ENCODE measurements at places on chromosomes 5 and 9.

GRCh38 chr5:88667496-88668201 lies 215.3 kb downstream of the MEF2C start:
- no peak for DNase-seq

DNA sequence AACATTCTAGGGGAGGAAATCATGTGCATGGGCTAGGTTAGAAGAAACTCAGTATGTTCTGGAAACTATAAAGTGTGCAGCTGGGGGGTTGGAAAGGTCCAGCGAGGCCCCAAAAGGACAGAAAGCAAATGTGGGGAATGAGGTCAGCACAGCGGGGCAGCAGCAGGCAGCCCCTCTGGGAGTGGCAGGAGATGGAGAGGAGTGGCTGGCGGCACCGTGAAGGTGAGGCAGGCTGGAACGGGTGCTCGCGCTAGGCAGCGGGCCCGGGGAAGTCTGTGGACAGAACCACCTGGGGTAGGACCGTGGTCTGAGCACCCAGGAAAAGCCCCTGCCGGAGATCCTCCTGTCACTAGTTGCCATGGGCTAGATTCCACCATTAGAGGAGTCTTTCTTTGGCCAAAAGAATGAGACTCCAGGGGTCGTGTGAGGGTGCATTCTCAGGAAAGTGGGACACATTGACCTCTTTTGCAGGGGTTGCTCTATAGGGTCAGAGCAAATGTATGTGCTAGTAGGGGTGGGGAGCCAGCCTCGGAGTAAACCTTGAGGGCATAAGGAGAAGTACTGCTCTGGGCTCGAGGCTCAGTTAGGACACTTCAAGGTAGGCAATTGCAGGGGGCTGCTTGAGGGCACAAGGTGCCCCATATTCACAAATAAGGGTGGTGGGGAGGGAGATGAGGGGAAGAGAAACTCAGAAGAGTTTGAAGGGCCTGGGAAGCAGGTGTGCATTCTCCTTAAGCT lies 61.2 kb downstream of the IL6ST start:
- no peak for DNase-seq

GRCh38 chr5:73912821-73913271 lies 286.9 kb downstream of the ARHGEF28 start:
- DNase-seq = no peak

GRCh38 chr5:1135696-1136525 lies 24.0 kb upstream of the SLC12A7 start:
- DNase-seq = no peak

GRCh38 chr9:92036756-92037155 lies 78.5 kb downstream of the SPTLC1 start:
- DNase-seq = no peak

- DNase-seq = no peak
Measured at GRCh38 chr9:81599837-81600236, 89.5 kb downstream of the TLE1 start.

DNA sequence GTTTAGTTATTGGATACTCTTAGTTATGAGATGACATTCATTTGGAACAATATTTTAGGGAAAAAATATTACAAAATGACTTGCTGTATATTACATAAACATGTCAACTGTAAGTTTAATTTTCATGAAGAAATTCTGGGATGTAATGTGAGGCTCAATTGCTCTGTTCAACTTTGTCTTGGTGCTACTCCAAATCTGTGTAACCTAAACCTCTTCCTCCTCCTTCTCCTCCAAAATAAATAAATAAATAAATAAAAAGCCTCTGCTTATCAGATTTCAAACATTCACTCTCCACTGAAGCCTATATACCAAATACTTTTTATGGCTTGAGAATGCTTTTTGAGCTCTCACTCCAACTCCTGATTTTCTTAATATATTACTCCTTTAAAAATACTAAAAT lies 27.7 kb downstream of the ACTBL2 start:
- DNase-seq = no peak

DNA sequence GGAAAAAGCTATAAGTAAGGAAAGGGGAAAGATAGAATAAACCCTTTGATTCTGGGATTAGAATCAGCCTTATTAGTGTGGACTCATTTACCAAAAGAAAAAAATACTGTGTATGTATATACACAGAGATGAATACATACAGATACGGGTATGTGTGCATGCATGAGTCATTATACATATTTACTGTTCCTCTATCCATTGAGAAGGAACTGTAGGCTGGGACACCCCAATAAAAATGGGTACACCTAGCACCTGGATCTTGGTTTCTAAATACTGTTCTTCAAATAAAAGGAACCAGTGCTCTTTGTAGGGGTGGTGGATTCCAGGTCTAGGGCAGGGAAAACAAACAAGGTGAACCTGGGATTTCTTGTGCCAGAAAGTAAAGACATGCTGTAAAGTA lies 48.3 kb downstream of the WHRN start:
- no peak for DNase-seq

DNA sequence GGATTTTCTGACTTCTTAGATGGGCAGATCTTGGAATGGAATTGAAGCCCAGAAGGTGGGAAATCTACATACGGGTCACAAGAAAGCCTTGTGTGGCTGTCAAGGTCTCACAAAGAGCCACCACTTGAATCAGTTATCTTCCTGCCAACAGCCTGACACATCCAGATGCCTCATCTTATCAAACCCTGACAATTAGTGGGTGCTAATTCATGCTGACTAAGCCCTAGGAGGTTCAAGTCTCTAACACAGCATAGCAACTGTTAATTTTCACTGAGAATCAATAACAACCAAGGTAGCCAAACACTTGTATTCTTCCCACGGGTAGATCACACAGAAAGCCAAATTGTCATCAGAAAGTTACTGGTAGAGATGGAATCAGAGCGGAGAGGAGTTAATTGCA lies 222.2 kb downstream of the TMEM167A start:
- no peak for DNase-seq

DNA sequence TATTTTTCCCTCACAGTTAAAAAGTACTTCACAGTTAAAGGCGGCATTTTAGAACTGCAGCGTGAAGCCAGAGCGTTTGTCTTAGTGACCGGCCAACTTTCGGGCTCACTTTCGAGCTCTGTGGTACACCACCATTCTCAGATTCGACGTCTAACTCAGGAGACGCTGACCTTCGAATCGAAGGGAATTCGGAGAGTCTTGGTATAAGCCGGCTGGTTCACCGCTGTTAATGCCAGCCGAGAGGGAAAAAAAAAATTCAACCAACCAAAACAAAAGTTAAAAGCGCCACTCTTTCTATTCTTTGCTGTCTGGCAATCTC lies 544 bp upstream of the SNX24 start:
- DNase-seq = no peak

DNA sequence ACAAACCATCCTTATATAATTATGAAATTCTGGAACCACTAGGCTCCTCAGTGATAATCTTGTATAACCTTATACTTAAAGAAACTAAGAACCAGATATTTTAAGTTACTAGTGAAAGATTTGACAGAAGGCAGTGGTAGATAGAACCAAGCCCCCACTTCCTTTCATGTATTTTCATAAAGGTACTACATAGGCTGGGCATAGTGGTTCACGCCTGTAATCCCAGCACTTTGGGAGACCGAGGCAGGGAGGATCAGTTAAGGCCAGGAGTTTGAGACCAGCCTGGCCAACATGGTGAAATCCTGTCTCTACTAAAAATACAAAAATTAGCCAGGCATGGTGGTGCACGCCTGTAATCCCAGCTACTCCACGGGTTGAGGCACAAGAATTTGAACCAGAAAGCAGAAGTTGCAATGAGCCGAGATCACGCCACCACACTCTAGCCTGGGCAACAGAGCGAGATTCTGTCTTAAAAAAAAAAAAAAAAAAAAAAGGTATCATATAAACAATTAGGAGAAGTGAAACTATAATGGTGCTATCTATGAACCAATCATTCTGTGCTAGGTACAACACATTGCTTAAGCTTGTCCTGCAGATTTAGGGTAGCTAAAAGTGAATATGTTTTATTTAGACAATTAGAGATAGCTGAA lies 27.9 kb upstream of the DTWD2 start:
- DNase-seq = no peak

DNA sequence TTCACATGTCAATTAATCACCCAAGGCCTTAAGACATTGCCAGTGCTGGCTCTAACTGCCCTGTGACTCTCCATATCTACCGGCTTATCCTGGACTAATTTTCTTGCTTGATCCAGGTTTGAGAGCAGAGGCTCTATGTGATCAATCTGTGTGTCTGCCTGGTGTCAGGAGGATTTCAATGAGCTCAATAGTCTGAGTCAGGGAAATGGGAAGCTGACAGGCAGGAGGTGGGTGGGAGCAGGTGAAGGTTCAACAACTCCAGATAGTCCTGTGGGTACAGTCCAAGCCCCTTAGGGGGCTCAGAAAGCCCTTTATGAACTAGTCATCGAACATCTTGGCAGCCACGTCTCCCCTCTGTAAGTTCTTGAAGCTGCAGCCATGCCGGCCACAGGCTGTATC lies 72.2 kb downstream of the SHB start:
- no peak for DNase-seq

Data from CD4-positive, alpha-beta T cell treated with Interleukin-12 subunit alpha and Interleukin-12 subunit beta, for 1 hour (primary cell).